ENCODE measurements at places on chromosomes 2 and 18. TPM values are rescaled to one million over a fixed set of nuclear protein-coding genes. Genes with fewer than 3 reads are reported as not detected.

DNA sequence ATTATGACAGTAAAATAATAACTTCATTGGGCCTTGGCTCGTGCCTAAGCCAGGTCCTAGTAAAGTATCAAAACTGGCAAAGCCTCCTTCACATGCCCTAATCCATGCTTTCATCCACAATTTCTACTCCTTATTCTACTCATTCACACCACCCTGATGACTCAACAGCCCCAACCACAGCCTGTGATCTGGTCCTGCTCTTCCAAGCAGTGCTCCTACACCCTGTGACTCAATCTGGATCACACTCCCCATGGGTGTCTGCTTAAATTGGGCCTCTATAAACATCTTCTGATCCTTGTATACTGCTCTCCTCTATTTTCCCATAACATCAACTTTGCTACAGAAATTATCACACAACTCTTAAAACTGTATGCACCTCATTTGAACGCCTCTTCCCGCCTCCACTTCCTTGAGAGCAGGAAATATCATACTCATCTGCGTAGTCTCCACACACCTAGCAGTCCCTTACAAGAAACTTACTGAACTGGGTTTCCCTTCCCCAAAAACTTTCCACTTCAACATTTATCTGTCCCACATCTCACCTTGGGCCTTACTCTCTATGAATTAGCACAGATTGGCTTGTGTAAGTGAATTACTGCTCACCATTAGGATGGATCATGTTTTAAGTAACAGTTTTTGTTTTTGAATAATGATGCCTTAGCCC lies 15.9 kb downstream of the GTF3C3 start:
- no peak for DNase-seq

GRCh38 chr2:30374380-30374779 lies 72.7 kb upstream of the LCLAT1 start:
- DNase-seq: no peak

GRCh38 chr2:127527001-127527804 lies 914 bp upstream of the IWS1 start:
- DNase-seq: peak; percentile 63

- peak; percentile 20 for DNase-seq
These were observed 20.3 kb downstream of the ACTR3 start for GRCh38 chr2:113910110-113910717.

GRCh38 chr2:20125616-20126015 lies 74.2 kb upstream of the LAPTM4A start:
- DNase-seq: no peak

DNA sequence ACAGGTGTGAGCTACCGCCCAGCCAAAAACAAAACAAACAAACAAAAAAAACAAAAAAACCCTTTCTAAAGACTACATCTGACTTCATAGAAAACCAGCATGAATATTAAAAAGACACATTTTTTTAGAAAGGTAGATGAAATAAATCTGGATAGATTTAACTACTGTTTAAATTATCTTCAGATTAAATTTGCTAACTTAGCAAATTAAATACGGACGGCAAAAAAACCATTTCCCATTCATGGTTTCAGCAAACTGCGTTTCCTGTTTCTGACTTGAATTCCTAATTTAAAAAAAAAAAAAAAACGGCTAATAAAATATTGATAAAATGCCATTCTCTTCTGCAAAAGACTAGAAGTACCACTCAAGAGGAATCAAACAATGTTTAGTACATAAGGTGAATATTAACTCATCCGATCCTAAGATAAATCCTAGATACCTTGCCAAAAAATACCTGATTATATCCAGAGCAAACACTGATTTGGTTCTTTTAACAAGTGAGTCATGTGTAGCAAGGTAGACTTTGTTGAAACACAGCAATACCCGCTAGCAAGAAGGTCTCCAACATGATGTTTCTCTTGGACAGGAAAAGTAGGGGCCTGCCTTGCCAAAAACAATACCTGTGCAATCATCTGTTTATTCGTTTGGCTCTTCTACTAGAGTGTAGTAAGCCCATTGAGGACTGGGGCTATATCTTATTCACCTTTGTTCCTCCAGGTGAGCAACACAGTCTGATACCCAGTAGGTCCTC lies 96.2 kb downstream of the BARD1 start:
- no peak for DNase-seq

DNA sequence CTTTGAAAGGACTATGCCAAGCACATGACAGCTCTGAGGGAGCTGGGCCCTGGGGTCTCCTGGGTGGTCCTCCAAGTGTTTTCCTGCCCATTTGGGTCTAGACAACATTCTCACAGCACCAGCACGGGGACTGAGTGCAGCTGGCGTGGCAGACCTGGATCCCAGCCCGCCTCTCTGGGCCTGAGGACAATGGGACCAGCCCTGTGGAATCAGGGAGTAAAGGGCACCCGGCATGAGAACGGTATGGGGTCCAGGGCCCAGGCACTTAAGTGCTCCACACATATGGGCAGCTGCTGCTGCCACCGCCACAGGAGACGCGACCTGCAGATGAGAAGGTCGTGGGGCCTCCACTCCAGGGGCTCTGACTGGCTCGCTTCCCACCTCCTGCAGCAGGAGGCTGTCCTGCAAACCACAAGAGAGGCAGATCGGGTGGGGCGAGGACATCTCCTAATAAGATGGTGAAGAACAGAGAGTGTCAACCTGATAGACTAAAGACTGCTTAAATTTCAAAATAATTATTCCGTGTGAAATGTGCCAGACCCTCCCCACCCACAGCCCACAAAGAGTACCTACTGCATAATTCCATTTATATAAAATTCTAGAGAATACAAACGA lies 46.3 kb downstream of the FAM178B start:
- DNase-seq: no peak

- DNase-seq: no peak
These were observed 17.9 kb downstream of the NRXN1 start for GRCh38 chr2:51013933-51014526.

DNA sequence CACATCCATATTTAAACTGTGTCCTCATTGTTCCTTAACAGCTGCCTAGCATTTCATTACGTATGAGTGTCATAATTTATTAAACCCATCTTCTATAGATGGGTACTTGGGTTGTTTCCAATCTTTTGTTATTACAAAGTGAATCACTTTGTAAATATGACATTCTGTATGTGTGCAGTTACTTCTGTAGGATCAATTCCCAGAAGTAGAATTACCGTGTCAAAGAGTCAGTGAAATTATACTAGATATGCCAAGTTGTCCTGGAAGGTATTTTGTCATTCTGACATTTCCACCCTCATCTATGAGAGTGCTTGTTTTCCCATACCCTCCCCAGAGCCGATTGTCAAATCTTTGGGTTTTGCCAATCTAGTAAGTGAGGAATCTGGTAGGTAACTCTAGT lies 194.5 kb upstream of the APCDD1 start:
- DNase-seq: no peak

- no peak for DNase-seq
These were observed 667.6 kb upstream of the ACVR2A start for GRCh38 chr2:147177071-147177857.

The PUS10 gene
- 4.5 TPM for polyA plus RNA-seq

The SLC25A52 gene
- polyA plus RNA-seq: not detected

Measured in hepatocyte (in vitro differentiated cells).